Activated CD4-positive, CD25-positive, alpha-beta regulatory T cell treated with anti-CD3 and anti-CD28 coated beads, Interleukin-2, amount 50 U/mL, for 16 hours (primary cell): ENCODE measurements at places on chromosomes 7 and 10.

DNA sequence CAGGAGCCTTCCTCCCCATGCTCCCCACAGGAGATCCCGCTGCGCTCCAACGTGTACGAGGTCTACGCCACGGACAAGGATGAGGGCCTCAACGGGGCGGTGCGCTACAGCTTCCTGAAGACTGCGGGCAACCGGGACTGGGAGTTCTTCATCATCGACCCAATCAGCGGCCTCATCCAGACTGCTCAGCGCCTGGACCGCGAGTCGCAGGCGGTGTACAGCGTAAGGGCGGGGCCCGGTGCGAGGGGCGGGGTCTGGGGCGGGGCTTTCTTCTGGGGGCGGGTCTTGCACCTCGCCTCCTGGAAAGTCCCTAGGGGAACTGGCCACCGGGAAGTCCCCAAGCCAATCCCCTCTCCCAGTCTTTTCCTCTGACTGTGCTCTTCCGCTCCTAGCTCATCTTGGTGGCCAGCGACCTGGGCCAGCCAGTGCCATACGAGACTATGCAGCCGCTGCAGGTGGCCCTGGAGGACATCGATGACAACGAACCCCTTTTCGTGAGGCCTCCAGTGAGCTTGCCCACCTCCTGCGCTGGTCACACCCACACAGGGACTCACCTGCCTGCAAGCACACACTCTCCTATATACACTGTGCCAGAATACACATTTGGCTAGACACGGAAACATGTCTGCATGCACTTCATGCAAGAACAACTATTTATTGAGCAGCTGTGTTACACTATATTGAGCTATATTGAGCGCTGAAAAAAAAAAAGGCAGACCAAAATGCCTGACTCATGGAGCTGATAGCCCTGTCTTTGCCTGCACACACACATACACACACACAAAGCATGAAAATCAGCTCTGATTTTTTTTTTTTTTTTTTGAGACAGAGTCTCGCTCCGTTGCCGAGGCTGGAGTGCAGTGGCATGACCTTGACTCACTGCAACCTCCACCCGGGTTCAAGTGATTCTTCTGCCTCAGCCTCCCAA is 32.7 kb upstream of the VSIR start:
- DNase-seq, result no peak

GRCh38 chr10:104487794-104488438 is 134.3 kb downstream of the CFAP58 start:
- no peak for DNase-seq

DNA sequence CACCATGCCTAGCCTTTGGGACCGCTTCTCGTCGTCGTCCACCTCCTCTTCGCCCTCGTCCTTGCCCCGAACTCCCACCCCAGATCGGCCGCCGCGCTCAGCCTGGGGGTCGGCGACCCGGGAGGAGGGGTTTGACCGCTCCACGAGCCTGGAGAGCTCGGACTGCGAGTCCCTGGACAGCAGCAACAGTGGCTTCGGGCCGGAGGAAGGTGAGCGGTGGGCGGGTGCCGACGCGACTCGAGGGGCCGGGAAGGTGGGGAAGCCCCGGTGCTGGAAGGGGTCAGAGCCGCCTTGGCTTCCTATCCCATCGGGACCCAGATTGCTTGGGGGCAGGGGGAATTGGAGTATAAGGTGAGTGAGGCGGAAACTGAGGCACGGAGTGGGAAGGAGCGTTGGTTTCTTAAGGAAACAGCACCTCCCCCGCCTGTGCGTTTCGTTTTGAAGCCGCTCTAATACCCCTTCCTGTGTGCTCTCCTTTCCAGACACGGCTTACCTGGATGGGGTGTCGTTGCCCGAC is 547 bp downstream of the DDIT4 start:
- no peak for DNase-seq

DNA sequence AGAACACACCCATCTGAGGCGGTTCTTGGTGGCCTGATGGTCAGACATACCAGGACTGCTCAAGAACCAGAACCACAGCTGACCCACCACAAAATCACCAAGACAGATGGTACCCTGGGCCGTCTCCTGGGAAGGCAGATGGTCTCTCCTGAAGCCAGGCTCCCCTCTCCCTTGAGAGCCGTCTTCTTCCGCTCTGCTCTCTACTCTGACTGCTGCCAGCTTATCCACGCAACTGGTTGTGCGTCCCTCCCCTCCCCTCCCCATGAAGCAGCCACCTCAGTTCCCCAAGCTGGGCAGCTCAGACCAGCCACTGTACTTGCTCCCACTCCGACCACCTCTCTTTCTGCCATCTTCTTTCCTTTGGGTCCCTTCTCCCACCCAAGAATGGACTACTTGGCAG is 14.0 kb downstream of the PDIA4 start:
- DNase-seq, result no peak

- DNase-seq, result no peak
Measured at GRCh38 chr7:84705079-84705478, 481.8 kb downstream of the SEMA3D start.

DNA sequence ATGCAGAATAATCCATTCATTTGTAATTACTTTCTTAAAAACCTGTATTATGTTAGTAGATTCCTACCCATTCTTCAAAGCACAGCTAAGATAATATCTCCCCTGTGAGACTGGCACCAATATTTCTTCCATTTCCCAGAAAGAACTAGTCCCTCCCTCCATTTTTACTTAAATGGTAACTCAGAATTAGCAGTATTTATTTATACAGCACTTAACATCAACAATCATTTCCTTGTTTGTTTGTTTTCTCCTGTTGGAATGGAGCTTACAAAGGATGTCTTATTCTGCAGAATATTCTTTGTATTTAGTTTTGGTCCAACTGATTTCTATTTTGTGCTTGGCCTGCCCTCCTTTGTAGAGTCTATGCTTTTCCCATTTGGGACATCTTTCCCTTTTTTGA is 32.1 kb upstream of the PTPN12 start:
- no peak for DNase-seq

DNA sequence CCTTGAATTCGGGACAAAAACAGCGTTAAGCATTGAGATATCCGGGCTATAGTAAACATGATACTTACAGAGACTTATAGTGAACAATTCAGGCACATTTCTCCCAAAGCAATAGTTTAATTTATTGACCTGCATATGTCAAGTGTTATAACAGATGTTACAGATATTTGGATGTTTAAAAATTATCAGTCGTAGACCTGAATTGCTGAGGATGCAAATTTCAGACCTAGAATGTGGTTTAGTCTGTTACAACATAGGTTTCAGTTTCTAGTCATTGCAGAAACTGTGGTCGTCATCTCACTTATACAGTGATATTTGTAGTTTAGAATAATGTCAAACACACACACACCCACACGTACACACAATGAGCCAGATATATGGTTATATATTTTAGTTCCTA is 85.2 kb downstream of the VTI1A start:
- no peak for DNase-seq

- no peak for DNase-seq
Measured at GRCh38 chr10:2120746-2121145, 383.4 kb upstream of the ADARB2 start.

DNA sequence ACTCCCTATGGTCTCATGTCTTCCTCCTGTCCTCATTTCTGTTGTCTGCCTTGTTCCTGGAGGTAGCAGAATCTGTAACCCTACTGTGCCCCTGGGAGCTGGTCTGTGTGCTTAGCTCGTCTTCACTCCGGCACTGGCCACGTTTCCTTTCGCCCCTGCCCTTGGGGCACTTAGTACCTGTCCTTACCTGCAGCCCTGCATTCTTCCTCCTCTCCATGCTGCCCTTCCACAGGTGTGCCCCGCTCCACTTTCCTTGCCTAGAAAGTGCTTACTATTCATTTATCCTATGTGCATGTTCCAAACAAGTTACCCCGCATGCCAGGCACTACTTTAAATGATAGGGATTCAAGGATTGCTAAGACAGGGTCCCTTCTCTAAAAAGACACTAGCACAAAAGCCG is 199.9 kb upstream of the ZMIZ1 start:
- DNase-seq, result no peak

DNA sequence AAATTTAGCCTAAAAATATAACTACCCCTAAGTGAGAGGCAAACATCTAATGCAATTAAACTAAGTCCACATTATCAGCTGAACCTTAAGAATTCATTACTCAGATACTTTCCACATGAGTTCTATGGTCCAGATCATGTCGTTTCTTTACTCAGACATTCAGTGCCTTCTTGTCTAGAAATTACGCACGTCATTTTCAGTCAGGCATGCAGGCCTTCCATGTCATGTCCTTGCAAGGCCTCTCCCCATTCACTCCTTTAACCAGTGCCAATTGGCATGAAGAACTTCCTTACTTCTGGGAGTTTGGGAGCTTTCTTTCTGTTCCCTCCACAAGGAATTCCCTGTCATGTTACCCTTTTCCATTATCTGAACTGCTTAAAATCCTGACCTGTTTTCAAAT is 118.8 kb downstream of the NRP1 start:
- no peak for DNase-seq

DNA sequence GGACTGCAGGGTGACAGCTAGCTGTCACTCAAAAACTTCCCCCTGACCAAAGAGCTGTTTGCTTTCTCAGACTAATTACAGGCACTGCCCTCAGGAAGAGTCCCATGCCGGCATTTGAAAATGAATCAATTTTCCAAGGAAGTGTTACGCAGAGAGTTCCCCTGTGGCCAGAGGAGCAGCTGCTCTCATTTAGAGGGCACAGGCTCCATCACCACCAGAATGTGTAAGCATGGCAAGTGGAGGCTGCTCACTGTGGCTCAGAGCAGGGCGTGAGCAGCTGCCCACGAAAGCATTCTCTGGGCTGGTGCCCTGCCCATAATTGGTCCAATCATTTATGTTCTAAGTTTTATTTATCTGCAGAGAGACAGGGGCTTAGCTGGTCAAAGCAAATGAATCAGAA is 202.2 kb downstream of the RAMP3 start:
- no peak for DNase-seq

DNA sequence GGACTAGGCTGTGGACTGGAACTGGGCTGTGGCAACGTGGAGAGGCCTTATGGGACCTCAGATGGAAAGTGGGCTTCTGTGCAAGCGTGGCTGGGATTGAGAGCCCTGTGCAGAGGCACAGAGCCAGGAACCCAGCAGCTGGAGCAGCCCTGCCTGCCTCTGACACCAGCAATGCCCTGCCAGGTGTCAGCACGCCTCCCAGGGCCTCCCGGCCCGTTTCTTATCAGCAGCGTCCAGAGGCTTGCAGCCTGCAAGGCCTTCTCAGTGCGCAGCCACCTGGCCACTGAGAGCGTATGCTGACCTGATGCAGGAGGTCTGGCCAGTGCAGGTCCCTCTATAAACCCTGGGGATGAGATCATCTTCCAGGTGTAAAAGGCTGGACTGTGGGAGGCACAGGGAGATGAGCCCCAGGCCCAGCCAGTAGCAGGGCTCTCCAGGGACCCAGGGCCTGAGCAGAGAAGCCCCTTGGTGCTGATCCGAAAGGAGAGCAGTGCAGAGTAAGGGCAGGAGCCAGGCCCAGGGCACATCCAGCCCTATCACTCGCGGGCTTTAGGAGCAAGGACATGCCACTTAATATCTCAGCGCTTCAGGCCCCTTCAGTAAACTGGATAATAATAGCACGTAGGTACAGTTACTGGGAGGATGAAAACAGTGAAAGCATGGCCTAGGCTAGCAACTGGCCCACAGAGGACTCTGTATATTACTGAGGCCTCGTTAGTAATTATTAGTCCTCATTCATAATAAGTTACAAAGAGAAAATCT is 38.8 kb upstream of the ANTXRL start:
- DNase-seq, result no peak

DNA sequence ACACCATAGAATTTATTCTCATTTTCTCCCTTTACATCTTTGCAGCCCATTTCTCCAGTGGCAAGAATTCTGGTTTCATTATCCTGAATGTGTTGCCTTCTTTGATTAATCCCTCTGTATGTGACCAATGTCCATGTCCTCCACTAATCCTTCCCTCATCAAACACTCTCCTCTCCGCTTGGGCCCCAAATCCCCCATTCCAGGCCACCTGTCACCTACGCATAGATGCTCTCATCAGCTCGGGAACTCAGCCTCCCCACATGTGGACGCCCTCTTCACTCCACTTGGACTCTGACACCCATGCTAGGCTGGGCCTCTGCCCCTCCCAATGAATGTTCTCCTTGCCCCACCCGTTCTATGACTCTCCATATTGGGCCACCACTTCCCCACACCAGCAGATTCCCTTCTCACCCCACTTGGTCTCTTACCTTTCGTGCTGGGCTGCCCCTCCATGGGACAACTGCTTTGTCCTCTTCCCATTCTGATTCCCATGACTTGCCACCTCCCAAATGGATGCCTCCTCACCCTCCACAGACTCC is 18.7 kb upstream of the RBM20 start:
- no peak for DNase-seq

- no peak for DNase-seq
Measured at GRCh38 chr7:19110776-19111175, 6.7 kb downstream of the TWIST1 start.

DNA sequence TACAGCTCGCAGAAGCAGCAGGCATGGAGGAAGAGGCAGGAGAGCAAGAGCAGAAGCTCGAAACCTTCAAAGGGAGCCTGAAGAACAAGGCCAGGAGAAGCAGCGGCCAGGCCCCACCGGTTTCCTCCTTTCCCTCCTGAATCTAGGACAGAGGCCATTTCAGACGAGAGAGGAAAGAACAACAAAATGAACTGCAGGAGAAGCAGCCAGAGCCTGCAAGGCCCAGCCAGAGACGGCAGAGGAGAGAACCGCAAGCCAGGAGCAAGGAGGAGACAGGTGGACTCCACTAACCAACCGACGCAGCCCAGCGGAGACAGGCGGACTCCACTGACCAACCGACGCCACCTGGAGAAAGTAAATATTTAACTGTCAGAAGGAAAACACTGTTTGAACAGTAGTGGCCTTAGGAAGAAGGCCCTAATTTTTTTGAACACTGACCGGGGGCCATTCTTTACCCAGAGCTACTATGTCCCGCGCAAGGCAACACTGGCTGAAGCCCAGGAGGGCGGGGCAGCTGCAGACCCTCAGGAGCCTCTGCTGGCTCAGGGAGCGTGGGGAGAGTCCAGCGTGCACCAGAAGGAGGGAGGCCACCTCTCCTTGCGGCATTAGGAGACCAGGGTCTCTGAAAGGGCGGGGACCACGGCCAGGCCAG is 559.2 kb downstream of the PTPRN2 start:
- no peak for DNase-seq

GRCh38 chr7:99002148-99002826 is 124.0 kb downstream of the TRRAP start:
- no peak for DNase-seq

- DNase-seq, result no peak
Measured at GRCh38 chr7:46155367-46155766, 234.3 kb upstream of the IGFBP3 start.

DNA sequence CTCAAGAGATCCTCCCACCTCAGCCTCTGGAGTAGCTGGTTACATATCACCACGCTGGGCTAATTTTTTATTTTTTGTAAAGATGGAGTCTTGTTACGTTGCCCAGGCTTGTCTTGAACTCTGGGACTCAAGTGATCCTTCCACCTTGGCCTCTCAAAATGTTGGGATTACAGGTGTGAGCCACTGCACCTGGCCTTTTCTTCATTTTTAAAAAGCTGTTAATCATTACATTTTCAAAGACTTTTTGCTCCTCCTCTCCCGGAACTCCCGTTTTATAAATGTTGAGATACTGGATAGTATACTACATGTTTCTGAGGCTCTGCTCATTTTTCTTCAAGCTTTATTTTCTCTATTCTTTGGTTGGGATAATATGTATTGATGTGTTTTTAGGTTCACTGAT is 16.4 kb downstream of the AOAH start:
- no peak for DNase-seq

- no peak for DNase-seq
Measured at GRCh38 chr10:43250615-43251418, 16.0 kb downstream of the RASGEF1A start.
